ENCODE measurements at places on chromosomes 12 and 14. TPM values are rescaled to one million over a fixed set of nuclear protein-coding genes. Genes with fewer than 3 reads are reported as not detected.

DNA sequence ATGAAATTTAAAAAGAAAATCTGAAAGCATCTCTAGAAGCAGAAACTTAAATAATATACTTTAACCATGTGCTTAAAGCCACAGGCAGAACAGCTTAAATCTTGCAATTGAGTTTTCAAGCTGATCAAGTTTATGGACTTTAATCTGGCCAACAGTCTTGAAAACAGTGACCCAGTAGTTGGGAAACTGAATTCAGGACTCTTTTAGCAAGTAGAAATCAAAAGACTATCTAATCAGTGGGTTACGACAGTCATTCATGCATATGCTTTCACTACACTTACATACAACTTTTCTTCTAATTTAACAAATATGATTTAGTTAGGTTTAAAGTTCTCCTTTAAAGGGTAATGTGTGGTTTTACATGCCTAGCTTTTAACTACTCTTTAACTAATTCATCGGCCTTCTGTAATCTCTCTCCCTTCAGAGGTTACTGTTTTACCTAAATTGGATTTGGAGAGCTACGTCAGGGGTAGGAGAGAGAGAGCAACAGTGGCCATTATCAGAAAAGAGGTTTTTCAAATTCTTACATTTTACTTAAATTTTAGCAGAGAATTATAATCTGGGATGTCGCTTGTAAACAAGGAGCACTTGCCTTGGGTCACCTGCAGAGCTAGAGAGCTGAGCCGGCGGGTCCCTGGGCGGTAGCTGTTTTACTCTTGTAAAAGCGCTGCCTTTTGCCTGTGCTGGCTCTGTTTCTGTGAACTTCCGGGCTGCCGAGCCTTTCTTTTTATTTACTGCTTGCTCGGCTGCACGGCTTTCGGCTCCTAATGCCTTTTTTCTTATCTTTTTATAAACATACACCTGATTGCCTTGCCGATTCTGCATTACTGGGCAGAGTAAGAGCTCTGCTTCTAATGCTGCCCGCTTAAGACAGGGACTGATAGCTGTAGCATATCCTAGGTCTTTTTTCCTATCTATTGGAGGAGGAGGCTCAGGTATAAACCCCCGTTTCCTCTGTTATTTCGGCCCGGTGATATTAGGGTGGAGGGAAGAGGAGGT is 17.4 kb upstream of the LYZ start:
- H3K4me1 ChIP-seq: peaks cover 13% of the 10 kb centered on the region
- peak overlapping the region; percentile 70 for H3K4me3 ChIP-seq
- peak; percentile 25 for DNase-seq
- peaks cover 12% of the 10 kb centered on the region for H3K27me3 ChIP-seq

The HOXC4 gene
- 69.4 TPM for total RNA-seq

DNA sequence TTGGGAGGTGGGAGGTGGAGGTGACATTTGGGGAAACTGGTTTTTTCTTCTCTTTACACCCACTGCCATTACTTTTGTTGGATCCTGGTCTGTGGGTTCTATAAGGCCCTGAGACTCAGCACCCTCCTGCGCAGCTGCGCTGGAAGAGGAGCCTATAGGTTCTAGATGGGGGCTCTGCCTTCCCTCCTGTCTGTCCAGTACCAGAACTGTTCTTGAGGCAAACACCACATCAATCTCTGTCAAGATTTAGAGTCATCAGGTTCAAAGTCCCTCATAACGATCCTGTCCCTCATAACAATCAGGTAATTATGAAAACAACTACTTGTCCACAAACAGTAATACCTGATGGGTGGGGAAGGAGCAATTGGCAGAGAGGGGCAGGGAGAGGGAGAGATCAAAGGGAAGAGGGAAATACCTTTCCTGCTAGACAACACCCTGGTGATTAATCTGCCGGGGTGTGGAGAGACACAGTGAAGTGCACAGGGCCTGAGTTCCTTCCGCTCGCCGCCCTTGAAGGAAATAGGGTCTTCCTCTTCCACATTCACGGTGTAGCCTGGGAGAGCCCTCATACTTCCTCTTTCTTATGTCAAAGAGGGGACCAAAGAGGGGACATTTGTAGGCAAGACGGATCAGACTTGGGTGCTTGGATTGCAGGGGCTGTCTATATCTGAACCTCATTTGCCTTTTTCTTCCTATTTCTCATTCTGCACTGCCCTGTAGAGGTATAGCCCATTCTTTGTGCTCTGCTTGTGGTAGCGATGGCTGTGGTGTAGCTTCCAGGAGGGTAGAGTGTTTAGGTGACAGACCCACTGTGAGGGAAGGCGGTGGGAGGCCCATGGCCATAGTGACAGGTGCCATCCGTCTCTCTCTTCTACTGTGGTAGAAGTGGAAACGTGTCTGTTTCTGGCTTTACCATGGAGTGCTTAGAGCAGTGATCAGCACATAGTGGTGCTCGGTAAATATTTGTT is 12.6 kb downstream of the GPRC5A start:
- DNase-seq: no peak
- H3K4me3 ChIP-seq: no peak overlapping the region
- peaks cover 49% of the 10 kb centered on the region for H3K4me1 ChIP-seq
- H3K27ac ChIP-seq: peak overlapping the region; percentile 60

- H3K27me3 ChIP-seq: no peaks in the 10 kb centered on the region
- peaks cover 9% of the 10 kb centered on the region for H3K36me3 ChIP-seq
- no peak for DNase-seq
- peaks cover 30% of the 10 kb centered on the region for H3K4me1 ChIP-seq
- H3K27ac ChIP-seq: no peak overlapping the region
- H3K4me3 ChIP-seq: no peak overlapping the region
These were observed 63.9 kb downstream of the RERG start for GRCh38 chr12:15157269-15157671.

DNA sequence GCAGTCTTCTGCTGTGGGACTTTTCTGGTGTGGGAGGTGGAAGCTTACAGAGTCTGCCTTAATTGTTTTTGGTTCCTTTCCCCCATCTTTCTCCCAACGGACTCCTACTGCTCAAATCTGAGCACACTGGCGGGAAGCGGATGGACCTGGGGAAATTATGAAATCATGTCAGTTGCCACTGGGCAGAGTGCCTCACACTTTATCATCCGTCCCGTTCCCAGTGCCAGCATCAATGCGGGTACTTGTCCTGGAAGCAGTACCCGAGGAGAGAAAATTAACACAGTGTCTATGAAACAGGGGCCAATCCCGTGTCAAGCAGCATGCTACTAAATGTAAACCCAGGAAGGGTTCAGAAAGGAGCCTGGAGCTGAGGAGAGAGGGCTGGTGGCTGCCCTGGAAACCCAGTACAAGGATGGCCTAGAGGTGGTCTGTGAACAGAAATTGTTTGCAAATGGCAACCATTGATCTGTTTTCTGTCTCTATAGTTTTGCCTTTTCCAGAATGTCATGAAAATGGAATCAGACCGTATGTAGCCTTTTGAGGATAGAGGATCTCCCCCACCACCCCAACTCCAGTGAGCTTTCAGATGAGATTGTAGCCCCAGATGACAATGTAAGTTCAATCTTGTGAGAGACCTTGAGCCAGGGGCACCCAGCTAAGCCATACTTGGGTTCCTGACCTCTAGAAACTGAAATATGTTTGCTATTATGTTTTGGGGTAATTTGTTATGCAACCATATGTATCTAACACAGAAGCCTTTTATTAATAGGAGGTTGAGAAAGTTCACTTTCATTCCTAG is 908 bp upstream of the CDKL1 start:
- peaks cover 16% of the 10 kb centered on the region for H3K27me3 ChIP-seq
- H3K4me1 ChIP-seq: peaks cover 34% of the 10 kb centered on the region
- no peaks in the 10 kb centered on the region for H3K36me3 ChIP-seq
- H3K4me3 ChIP-seq: peak overlapping the region; percentile 67
- H3K27ac ChIP-seq: peak overlapping the region; percentile 67

Measured in mesothelial cell of epicardium (in vitro differentiated cells).